ENCODE measurements at places on chromosomes 5 and 9. TPM values are rescaled to one million over a fixed set of nuclear protein-coding genes. Genes with fewer than 3 reads are reported as not detected.

CTNND2 gene
- total RNA-seq: not detected

CXCL14 gene
- not detected for total RNA-seq

FOXD1 gene
- 18.0 TPM for total RNA-seq

FOXD4L4 gene
- total RNA-seq: 0.08 TPM

ANKRD31 gene
- total RNA-seq: under 0.01 TPM

GPR151 gene
- not detected for total RNA-seq

GPR150 gene
- total RNA-seq: 1.0 TPM

DMRT3 gene
- not detected for total RNA-seq

SLC6A19 gene
- not detected for total RNA-seq

DBH gene
- total RNA-seq: not detected

PCDHA9 gene
- not detected for total RNA-seq

CCNJL gene
- total RNA-seq: 4.4 TPM

MYORG gene
- 2.1 TPM for total RNA-seq

MEGF10 gene
- 6.3 TPM for total RNA-seq

ZNF608 gene
- total RNA-seq: 9.3 TPM

TLX3 gene
- total RNA-seq: not detected

PKD2L2 gene
- not detected for total RNA-seq

F2R gene
- 137 TPM for total RNA-seq

NEUROG1 gene
- total RNA-seq: not detected

OR1L8 gene
- not detected for total RNA-seq

NME5 gene
- total RNA-seq: 1.7 TPM

CARD9 gene
- total RNA-seq: 4.7 TPM

IGIP gene
- total RNA-seq: 2.1 TPM

SPINK7 gene
- not detected for total RNA-seq

STKLD1 gene
- 0.13 TPM for total RNA-seq

LCN15 gene
- total RNA-seq: not detected

HK3 gene
- total RNA-seq: not detected

OLFML2A gene
- total RNA-seq: 89.3 TPM

C9orf85 gene
- 22.2 TPM for total RNA-seq

XRCC4 gene
- total RNA-seq: 9.4 TPM

C1QTNF2 gene
- total RNA-seq: 0.39 TPM

GRM6 gene
- not detected for total RNA-seq

NKD2 gene
- total RNA-seq: 102 TPM

FCN2 gene
- total RNA-seq: not detected

SKP2 gene
- 22.5 TPM for total RNA-seq

IFNA2 gene
- not detected for total RNA-seq

ATP6V1G1 gene
- 92.6 TPM for total RNA-seq

OBP2B gene
- not detected for total RNA-seq

EIF4EBP3 gene
- 2.1 TPM for total RNA-seq

PTPA gene
- total RNA-seq: 153 TPM
